Fibroblast of skin of right biceps (primary cell): ENCODE measurements at places on chromosomes 5 and 9.

- no peak for DNase-seq
Observed at GRCh38 chr9:30815585-30815984, 1568.9 kb upstream of the ACO1 start.

DNA sequence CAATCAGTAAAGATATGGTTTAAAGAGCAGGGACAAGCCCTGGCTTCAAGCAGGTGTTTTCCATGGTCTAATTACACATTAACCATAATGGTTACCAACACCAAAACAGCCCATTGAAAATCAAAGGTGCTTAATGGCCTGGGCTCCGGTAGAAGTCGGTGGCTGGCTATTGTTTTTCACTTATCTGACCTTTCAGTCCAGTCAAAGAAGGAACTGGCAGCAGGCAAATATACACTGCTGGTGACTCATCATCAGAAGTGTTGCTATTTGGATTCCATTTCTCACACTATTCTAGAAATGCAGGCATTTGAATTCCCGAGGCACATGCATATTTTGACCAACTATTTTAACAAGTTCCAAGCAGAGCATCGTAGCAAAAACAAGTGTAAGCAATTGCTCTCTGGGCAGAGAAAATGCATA is 26.3 kb upstream of the GABRP start:
- peak; percentile 20 for DNase-seq

DNA sequence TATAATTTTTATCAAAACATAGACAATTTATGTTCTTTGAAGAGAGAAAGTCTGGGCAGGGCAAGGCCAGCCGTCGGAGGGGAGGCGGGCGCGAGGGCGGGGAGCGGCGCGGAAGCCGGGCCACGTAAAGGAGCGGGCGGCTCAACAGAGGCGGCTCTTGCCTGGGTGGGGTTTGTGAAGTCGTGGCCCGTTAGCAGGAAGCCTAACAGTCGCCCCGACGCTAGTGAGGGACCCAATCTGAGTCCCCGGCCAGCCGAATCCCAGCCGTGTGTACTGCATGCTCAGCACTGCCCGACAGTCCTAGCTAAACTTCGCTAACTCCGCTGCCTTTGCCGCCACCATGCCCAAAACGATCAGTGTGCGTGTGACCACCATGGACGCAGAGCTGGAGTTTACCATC is 1129.2 kb downstream of the CDH9 start:
- DNase-seq: no peak

DNA sequence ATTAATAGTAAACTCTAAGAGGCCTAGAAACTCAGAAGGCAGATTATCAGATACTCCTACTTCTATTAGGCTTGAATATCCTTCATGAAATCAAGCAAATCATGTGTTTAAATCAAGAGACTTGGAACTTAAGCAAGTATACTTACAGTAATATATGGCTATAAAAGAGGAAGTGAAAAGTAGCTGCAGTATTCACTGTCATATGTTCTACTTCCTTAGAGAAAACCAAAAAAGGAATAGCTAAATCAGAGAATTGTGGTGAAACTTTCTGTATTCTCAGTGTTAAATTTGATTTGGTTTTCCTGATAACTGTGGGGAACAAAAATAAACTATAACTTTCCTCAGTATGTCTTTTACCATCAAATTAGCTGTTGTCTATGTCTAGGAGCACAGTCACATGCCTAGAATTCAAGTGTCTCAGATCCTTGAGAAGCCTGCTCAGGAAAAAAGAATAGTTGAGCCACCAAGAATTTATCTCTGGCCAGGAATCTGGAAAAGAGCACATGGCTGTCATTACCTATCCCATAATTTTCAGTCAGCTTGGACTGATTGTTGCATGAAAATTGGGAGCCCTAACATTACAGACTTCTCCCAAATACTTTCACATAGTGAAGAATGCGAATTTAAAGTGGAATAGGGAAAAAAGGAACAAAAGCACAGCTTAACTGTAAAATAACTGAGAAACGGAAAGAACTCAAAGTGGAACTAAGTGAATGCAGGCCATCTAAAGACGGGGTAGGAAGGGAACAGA is 1.7 kb downstream of the FKBP15 start:
- DNase-seq: no peak

DNA sequence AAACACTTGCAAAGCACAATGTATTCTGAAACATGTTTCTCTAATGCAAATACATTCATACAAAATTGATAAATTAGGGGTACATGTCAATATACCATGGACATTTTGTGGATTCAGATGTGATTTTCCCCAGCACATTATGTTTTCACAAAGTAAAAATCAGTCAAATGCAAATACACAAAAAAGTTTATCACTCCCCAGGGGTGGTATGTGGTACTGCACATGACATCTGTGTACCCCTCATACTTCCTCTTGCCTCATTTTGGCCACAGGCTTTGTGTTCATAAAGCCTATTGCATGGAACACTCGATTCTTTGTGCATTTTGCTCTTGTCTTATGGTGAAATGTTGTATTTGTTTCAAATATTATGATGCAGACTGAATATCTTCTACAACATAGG is 116.8 kb upstream of the PDE4D start:
- no peak for DNase-seq

DNA sequence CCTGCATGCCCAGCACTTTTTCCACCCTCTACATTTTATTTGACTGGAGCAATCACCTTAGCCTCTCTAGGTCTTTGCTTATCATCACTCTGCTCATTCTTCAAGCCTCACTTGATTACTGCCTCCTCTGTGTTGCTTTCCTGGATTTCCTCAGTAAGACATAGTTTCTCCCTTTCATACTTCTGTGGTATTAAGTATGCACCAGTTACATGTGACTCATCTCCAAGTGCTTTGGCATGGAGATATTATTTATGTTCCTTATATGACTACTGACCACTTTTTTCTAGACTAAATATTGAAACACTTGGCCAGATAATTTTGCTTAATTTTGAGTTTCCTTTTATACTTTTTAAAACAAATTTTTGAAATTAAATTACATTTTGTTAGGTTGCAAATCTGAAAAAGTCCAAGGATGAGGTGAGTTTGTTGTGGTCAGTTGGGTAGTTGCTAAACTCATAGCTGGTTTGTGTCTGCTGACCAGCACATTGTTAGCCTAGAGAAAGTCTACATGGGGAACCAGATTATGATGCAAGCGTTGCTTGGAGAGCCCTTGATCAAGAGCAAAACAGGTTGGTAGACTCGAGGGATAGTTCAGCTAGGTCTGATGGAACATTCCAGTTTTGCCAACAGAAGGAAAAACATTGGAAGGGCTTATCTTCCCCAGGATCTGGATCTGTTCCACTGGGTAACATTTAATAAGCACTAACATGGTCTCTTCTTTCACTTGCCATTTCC is 140.2 kb downstream of the TMC1 start:
- DNase-seq: peak; percentile 74
